ENCODE measurements at places on chromosomes 13 and 19.

DNA sequence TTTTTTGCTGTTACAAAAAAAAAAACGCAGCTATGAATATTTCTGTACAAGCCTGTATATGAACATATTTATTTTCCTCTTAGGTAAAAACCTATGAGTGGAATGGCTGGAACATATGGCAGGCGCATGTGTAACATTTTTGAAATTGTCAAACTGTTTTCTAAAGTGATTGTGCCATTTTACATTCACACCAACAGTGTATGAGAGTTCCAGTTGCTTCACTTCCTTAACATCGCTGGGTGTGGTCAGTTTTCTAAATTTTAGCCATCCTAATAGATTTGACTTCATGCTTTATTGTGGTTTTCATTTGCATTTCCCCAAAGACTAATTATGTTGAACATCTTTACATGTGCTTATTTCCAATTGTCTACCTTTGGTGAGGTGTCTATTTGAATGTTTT is 306.8 kb downstream of the KCNRG start:
- DNase-seq, result no peak

DNA sequence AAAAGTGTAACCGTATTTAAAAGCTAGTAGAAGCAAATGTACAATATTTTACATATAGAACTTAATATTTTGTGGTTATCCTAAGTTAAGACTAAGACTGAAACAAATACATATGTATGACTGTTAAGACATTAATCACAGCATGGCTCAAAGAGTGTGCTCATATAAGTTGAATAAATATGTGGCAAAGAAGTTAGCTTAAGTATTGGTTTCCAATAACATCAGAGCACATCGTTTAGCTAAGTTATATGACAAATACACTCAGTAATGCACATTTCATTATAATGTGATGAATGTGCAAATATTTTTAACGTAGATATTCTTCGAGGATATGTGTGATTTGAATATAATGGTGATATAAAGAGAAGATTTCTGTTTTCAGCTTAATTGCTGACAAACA is 253.8 kb downstream of the SLITRK5 start:
- no peak for DNase-seq

- DNase-seq, result no peak
Measured at GRCh38 chr19:51014242-51014641, 5.3 kb downstream of the KLK10 start.

DNA sequence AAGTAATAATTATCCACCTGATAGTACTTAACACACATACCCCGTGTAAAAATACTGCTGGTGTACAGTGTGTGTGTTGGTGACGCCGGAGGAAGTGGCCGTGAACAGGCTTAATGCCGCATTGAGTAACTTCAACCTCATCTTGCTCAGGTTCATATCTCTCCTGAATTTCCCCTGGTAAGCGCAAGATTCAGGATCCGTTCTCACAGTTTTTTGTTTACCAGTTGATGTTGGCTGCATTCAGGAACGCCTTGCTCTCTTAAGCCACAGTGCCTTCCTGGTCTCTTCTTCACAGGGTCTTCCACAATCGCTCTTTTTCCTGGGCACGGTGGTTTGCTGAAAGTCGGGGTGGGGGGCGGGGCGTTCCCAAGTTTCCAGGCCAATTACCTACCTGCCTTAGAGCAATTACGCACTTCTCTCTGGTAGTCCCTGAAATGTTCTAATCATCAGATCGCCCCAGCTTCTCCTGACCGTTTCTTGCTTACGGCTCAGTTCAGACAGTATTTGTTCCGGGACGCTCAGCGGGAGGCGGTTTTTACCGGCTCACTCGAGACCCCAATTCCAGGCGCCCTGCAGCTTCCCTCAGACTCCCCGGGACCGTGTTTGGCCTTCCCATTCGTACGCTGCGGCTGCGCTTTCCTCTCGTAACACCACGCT is 706 bp upstream of the DNAJC3 start:
- DNase-seq, result peak; percentile 35

GRCh38 chr13:26784704-26785639 is 24.4 kb upstream of the GPR12 start:
- no peak for DNase-seq

- no peak for DNase-seq
Measured at GRCh38 chr13:48429886-48430285, 17.0 kb upstream of the LPAR6 start.

GRCh38 chr19:57637379-57637778 is 4.4 kb downstream of the ZNF211 start:
- DNase-seq, result no peak

DNA sequence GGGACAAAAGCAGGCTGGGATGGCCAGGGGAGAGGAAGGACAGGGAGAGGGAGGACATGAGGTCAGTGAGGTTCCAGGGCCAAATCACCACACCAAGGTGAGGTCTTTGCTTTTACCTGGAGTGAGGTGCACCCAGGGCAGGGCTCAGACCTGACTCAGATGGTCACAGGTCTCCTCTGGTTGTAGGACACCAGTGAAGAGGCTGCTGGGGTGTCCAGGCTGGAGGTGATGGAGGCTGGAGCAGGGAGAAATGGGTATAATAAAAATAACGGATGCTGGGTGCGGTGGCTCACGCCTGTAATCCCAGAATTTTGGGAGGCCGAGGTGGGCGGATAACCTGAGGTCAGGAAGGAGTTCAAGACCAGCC is 6.9 kb downstream of the GRAMD1A start:
- no peak for DNase-seq

DNA sequence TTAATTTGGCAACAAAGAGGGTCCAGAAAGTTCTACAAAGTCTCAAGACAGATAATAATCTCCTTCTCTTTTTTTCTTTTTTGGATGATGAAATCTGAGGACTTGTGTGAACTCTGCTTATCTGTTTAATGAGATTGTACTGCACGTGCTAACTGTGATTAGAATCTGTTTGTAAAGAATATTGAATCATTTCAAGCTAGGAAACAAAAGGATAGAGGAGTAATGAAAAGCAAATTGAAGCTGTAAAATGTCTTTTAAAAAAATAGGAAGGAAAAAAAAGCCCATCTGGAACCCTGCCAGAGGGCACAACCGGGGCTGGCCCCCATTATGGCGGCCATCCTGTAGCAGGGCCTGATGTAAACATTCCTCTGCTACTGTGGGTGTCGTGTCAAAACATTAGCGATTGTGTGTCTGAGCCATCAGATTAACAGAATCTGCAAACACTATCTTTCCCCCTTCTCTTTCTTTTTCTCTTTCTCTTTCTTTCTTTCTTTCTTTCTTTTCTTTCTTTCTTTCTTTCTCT is 83.0 kb downstream of the FLT1 start:
- no peak for DNase-seq

DNA sequence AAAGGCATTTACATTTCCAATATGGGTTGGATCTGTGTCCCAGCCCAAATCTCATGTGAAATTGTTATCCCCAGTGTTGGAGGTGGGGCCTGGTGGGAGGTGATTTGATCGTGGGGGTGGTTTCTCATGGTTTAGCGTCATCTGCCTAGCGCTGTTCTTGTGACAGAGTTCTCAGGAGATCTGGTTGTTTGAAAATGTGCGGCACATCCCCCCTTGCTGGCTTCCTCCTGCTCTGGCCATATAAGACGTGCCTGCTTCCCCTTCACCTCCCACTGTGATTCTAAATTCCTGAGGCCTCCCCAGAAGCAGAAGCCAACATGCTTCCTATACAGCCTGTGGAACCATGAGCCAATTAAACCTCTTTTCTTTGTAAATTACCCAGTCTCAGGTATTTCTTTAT is 126.2 kb upstream of the FNDC3A start:
- DNase-seq, result no peak

GRCh38 chr19:41447732-41448332 is 4.9 kb downstream of the ERICH4 start:
- no peak for DNase-seq

GRCh38 chr19:49064029-49064629 is 489 bp downstream of the NTF4 start:
- DNase-seq, result no peak

- peak; percentile 36 for DNase-seq
Measured at GRCh38 chr19:1618157-1619093, 13.2 kb upstream of the UQCR11 start.

DNA sequence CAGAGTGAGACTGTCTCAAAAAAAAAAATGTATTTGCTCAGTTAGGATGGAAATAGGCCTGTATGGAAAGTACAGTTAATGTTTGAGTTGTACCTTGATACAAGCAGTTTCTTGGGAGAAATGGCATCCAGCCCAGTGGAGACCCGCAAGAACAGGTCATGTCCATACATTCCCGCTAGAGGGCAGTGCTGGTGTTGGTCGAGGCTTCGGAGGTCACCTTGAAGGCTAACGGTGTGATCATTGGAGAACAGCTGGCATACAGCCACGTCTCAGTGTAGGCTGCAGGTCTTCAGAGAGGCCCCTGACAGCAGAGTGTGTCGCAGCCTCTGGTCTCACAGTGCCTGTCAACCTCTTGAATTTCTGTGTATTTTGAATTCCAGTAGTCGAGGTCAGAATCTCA is 7.5 kb downstream of the ZNF610 start:
- DNase-seq, result peak; percentile 43

- no peak for DNase-seq
Measured at GRCh38 chr13:60169239-60170031, 5.7 kb upstream of the DIAPH3 start.

- DNase-seq, result no peak
Measured at GRCh38 chr13:30810261-30810701, 74.9 kb downstream of the ALOX5AP start.

- no peak for DNase-seq
Measured at GRCh38 chr19:17486545-17487240, 16.4 kb downstream of the SLC27A1 start.

DNA sequence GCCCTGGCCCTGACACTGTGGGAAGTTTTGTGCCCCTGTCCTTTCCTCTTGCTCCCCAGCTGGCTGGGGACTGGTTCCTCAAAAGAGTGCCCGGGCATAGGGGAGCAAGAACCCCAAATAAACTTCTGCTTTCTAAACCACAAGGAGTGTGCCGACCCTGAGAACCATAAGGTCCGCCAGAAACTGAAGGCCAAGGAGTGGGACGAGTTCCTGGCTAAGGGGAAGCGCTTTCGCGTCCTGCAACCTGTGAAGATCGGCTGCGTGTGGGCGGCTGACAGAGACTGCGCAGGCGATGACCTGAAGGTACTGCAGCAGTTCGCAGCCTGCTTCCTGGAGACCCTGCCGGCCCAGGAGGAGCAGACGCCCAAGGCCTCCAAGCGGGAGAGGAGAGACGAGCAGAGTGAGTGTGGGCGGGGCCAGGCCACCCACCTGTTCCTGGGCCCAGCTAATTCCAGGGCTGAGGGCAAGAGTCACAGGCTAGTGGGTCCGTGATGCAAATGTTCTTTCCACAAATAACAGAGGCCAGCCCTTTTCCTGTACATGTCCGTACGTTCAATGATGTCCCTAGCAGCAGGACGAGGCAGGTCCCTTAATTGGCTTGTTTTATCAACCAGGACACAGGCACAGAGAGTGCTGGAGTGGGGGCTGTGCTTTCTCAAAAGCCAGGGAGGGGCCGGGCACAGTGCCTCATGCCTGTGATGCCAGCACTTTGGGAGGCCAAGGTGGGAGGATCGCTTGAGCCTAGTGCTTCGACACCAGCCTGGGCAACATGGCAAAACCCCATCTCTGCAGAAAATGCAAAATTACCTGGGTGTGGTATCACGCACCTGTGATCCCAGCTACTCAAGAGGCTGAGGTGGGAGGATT is 25.6 kb downstream of the UBXN6 start:
- no peak for DNase-seq

GRCh38 chr13:47929156-47929555 is 71.9 kb downstream of the SUCLA2 start:
- no peak for DNase-seq

DNA sequence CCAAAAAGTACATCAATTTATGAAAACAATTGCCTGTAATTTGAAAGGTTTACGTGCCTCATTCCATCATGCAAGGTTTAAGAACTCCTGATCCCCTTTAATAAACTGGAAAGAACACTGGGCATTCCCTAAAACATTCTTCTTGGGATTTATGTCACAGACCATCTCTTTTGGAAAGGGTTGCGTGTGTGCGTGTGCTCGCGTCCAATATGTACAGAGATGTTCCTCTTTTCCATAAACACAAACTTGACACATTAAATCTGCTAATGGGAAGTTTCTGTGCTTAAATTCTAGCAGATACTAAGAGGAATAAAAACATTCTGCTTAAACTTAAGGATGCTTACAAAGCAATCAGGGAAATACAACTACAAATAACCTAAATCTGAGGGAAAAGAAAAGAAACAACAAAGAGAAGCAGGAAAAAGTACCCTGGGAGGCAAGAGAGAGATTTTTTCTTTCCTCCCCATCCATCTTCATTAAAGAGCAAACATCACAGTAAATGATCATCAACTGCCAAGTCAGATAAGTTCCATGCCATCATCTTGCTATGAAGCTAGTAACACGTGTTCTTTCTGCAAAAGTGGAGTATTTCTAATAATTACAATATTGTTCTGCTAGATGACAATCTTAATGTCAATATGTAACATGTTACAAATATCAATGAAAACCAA is 83.7 kb downstream of the STK24 start:
- DNase-seq, result no peak

GRCh38 chr19:10420444-10421239 is at the start of gene PDE4A:
Gene PDE4A (plus strand): TSS chr19:10420538. CDS start chr19:10420765, 227 bp downstream.
- DNase-seq, result peak; percentile 75

DNA sequence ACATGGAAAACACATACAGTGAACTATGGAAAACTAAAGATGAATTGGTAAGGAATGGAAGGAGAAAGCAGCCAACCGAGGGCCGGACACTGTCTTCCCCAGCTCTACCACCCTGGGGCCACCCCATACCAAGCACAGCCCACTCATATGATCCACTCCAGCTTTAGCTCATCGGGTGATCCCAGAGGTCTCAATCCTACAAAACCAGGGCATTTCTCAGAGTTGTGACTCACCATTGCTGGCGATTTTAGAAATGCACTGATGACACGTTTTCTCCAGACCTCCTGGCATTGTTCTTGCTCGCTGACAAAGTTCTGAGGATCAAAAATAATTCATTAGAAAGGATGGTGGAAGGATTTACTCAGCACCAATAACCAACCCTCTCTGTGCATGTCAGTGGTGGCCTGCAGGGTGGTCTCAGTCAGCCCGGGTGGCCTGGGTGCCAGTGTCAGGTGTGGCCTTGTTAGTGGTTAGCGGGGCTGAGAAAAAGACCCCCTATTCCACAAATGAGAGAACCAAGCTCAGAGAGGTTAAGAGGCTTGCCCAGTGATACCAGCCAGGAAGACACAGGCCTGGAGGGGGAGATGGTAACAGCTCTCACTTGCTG is 6.6 kb downstream of the TMEM272 start:
- DNase-seq, result no peak

DNA sequence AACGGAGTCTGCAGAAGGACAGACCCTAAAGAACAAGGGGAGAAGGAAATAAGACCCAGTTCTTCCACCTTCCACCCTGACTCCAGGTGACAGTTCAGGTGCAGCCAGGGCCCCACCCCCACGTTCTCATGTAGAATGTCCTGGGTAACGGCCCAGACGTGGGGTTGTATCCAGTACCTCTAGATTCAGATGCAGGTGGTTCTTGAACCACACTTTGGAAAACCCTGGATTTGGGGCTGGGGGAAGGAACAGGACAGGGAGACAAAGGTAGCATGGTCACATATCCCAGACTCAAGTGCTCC is 2.2 kb downstream of the DMPK start:
- DNase-seq, result no peak

DNA sequence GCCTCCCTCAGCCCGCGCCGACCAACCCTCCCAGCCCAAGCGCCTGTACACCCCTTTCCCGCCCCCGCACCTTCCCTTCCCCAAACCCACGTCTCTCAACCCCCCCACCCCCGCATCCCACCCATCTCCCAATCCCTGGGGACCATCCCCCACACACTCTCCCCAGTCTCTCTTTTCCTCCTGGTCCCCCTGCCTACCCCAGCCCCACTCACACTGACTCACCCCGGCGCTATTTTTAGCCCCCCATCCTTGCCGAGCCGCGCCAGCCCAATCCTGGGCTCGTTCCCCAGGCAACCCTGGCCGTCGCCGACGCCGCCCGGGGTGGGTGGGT is 11.7 kb downstream of the CIC start:
- no peak for DNase-seq

- no peak for DNase-seq
Measured at GRCh38 chr19:48367855-48368254, 3.7 kb downstream of the SYNGR4 start.

Measured in activated CD4-positive, alpha-beta T cell treated with anti-CD3 and anti-CD28 coated beads, Interleukin-2, Interleukin-6, amounts not matched to agents 100 ng/mL and 50 ng/mL, durations not matched to agents 16 hours and 8 hours (primary cell).